Muscle of leg (tissue), 16 donors: ENCODE measurements at places on chromosomes 16 and 17. TPM values are rescaled to one million over a fixed set of nuclear protein-coding genes. Genes with fewer than 3 reads are reported as not detected.

DNA sequence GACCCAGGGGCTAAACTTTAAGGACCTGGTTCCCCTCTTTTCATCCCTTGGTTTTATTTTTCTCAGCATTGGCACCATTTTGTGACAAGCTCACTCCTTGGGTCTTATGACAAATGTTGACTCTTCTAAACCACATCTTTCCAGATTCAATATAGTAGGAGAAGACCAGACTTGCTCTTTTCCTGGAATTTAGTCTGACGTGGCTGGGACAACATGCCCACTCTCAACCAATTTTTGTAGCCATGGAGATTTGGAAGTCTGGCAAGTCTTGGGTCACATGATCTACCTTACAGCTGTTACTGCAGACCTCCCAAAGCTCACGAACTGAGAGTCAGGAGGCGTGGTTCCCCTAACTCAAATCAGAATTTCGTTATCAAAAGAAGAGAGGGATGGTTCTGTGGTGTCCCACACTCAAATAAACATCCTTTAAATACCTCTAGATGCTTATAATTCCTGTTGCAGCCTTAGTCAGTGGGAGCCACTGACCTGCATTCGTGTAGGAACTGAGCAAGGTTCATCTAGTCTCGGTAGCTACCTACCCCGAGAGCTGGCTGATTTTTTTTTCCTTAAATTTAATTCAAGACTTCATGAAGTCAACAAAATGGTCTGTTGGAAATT lies 683.5 kb downstream of the MAF start:
- DNase-seq: peak; percentile 62

GRCh38 chr17:14334276-14334840 lies 33.5 kb downstream of the HS3ST3B1 start:
- no peak for DNase-seq

- DNase-seq: no peak
Observed at GRCh38 chr17:45994987-45995386, 4.1 kb upstream of the STH start.

GRCh38 chr16:26724189-26724588 lies 342.5 kb upstream of the C16orf82 start:
- DNase-seq: no peak

DNA sequence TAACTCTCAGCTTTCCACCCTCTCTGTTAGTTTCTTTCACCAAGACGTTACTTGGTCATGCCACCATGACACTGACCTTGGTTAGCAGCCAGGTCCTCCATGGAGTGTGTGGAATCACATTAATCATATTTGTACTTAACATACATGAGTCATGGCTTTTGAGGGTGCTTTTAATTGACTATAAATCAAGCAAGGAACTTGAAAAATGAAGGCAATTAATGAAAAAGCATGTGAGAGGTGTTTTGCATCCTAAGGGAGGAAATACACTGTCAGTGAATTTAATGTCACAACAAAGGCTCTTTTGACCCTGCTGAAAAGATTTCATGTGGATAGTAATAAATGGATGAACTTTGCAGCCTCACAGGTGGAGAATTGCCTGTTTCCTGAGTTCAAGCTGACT lies 240.7 kb downstream of the CDH13 start:
- no peak for DNase-seq

DNA sequence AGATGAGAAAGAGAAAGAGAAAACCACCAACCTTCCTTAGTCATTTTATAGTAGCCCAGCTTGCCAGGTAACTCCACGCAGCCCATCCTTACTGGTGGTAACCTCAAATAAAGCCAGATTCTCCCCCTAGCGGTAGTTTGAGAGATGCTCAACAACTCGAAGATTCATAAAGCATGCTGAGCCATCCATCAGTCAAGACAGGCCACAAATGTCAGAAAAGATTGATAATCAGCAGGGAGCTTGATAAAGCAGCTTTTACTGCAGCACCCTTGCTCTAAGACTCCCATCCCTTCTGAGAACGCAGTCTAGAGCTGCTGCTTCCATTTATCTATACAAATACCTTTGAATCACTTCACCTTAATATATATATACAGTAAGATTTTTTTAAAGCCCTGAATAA lies 451.5 kb upstream of the HSBP1 start:
- peak; percentile 56 for DNase-seq

DNA sequence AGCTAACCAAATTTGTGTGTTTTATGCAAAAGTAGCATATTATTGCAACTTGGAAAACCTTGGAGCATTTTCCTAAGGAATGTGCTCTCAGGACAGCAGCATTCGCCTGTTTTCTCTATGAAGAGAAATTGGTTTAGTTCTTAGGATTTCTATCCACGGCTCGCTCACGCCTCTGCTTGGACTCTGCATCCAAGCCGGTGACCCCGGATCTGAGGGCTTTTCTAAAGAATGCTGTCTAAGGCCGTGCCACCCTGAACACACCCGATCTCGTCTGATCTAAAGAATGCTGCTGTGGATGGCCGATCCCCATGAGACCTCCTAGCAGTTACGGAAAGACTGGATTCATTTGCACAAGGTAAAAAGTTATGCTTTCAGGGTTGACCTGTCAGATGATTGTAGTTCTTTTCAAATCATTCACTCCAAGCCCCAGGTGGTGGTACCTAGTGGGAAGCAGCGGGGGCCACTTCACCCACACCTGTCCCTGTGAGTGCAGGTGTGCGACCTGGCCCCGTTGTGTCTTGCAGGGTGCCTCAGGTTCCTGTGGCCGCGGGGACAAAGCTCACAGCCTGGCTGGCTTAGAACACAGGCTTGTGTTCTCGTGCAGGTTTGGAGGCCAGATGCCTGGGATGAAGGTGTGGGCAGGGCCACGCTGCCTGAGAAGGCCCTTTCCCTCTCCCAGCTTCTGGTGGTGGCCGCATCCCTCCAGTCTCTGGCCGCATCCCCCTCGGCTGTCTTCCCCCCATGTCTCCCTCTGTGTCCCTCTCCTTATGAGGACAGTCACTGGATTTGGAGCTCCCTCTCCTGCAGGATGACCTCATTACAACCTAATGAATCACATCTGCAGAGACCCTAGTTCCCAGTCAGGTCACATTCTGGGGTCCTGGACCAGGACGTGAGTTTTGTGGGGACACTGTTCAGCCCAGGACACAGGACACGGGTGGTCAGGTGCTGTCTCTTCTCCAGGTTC lies 71.1 kb downstream of the BANP start:
- no peak for DNase-seq

GRCh38 chr16:27311448-27311830 lies 2.3 kb upstream of the IL4R start:
- no peak for DNase-seq

- DNase-seq: peak; percentile 34
Observed at GRCh38 chr17:9291912-9292560, 270.7 kb downstream of the NTN1 start.

DNA sequence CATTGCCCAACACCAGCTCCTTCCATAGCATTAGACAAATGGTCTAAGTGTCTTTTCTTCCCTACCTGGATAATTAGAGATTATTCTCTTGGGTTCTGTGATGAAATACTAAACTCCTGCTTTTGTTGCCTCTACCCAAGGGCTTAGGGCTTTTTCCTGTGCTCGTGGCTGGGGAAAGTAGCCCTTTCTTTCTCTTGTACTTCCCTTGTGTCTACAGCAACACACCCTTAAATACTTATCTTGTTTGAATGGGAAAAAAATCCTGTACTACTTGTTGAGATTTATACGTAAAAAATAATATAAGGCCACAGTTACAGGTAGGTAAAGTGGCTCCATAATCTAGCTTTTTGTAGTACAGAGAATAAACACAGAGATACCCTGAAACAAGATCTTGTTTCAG lies 7.0 kb upstream of the NACA2 start:
- DNase-seq: no peak

DNA sequence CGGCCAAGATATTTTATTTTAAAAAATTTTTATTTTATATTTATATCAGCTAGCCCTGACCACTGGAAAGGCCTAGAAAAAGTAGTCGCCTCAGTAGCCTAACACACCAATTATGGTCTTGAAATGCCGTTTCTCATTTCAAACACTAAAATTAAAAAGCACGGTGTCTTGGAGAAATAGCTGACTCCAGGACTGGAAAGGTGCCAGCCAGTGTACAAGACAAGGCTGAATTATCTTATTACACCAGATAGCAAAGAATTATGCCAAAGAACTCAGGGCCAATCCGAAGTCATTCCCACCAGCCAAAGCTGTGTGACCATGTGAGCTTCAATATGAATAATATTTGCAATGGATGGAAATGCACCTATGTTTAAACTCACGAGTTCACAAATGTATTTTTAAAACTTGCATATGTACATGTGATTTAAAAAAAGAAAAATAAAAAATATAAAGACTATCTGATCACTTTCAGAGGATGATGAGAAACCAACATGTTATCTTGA lies 19.9 kb upstream of the ATP2C2 start:
- DNase-seq: no peak

DNA sequence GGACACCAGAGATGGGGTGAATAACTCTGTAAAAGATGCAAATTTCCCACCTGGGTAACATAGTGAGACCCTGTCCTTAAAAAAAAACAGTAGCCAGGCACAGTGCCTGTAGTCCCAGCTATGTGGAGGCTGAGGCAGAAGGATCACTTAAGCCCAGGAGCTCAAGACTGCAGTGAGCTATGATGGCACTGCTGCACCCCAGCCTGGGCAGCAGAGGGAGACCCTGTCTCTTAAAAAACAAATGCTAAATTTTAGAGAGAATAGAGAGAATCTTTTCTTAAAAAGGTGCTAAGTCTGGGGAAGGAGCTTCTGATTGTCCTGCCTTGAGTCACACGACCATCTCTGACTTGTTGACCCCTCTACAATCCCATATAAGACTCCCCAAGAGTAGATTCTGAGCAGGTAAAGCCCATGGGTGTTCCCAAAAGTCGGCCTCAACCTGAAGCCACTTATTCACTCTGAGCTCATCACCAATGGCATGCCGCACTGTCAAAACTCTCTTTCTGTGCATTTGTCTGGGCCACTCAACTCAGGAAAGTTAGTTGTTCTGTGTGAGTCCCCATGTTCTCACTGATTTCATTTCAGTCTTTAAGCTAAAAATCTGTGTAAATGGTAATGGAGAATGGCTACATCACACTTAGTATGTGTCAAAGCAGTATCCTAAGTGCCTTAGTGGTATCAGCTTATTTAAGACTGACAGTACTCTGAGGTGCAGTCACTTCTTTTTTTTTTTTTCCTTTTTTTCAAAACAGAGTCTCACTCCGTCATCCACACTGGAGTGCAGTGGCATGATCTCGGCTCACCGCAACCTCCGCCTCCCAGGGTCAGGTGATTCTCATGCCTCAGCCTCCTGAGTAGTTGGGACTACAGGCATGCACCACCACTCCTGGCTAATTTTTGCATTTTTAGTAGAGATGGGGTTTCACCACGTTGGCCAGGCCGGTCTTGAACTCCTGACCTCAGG lies 41.6 kb downstream of the PRKCB start:
- no peak for DNase-seq

DNA sequence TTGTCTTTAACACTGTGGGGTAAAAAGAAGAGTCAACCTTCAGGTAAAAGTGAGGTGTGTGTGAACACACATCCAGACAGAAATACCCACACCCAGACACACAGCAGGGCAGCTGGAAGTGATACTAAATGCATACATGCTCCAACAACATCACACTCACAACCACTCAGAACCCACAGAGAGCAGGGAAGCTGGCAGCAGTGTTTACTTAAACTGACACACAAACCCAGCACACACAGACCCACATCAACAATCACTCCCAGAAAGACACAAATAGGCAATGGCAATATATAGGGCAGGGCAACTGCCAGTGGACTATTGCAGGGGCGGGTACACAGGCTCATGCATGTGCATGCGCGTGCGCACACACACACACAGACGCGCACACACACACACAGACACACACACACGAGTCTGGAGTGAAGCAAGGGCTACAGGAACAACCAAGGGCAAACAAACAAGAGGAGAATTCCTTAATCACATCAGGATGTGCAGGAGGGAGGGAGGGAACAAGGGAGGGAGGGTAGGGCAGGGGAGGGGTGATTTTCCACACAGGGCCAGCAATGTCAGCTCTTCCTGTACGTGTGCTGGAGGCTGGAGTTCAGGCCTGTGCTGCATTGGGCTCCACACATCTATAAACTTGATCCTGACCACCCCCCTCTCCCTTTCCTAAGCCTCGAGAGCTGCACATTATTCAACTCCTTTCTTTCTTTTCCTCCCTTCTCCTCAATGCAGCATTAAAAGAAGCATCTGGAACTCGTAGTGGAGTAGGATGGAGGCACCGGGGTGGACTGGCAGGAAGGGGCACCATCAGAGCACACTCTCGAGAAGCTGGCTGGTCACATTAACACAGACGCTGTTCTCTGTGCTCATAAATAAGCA lies 30.1 kb downstream of the HIC1 start:
- peak; percentile 97 for DNase-seq

- no peak for DNase-seq
Observed at GRCh38 chr17:46995841-46996571, 17.0 kb upstream of the RPRML start.

- peak; percentile 2 for DNase-seq
Observed at GRCh38 chr17:6374271-6374691, 60.6 kb downstream of the AIPL1 start.

DNA sequence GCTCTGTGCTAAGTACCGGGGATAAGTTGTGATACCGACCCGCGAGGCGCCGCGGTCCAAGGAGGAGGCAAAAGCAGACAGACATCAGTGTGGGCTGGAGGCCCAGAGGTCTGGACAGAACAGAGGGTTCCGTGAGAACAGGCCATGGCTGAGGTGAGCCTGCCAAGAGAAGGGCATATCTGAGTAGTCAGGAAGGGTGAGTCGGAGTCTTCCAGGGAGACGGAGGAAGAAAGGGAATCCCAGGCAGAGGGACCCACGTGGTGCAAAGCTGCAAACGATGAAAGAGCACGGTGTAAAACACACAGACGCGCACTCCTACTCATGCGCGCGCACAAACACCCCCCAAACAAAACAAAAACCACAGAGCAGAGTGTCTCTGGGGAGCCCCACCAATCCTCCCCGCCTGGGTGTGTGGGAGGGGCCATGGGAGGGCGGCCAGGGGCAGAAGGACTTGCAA lies 18.1 kb downstream of the RHBDL3 start:
- no peak for DNase-seq

DNA sequence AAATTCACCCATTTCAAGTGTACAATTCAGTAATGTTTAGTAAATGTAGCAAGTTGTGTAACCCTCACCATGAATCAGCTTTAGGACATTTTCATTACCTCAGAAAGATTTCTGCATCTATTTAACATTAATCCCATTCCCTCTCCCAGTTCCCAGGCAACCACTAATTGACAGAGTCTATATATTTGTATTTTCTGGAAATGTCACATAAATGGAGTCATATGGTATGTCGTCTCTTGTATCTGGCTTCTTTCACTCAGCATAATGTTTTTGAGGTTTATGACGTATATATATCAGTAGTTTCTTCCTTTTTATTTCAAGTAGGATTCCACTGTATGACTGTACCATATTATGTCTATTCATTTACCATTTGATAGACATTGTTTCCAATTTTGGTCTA lies 199.8 kb downstream of the CYB561 start:
- DNase-seq: no peak

GRCh38 chr16:50266337-50267091 lies at the start of gene ADCY7:
Gene ADCY7, plus strand, starts transcription at chr16:50266551. Its CDS starts 21,629 bp downstream, at chr16:50288180.
- DNase-seq: peak; percentile 80

KCNJ16 gene
- 0.22 TPM for total RNA-seq

TM4SF5 gene
- not detected for total RNA-seq

KRTAP9-2 gene
- total RNA-seq: not detected

CAVIN1 gene
- 206 TPM for total RNA-seq

SOX8 gene
- total RNA-seq: 31.1 TPM

SOX9 gene
- total RNA-seq: 2.8 TPM

CD300H gene
- not detected for total RNA-seq

ARHGDIG gene
- total RNA-seq: 1.0 TPM

CCL8 gene
- 0.44 TPM for total RNA-seq
